Effector CD4-positive, alpha-beta T cell (primary cell): ENCODE measurements at places on chromosomes 16 and 17.

DNA sequence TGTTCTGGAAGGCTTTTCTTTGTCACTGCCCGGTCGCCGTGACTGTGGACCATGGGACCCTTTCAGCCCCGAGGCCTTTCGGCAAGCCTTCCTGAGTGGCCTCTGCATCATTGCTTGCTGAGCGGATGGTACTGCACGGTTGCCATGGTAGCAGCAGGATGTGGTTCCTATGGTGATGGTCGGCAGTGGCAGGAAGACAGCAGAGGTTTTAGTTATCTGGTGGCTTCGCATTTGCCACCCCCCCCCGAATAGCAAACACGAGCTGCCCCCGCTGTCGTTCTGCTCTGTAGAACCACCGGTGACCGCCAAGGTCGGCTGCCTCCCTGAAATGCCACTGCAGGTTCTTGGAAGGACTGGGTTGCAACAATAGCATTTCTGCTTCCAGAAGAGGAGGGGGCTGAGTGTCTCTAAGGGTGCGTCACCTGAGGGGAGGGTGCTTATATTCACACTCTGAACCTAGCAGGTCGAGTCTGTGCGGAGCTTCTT lies 76.6 kb downstream of the CMIP start:
- peak; percentile 61 for DNase-seq

GRCh38 chr17:45241328-45242028 lies 19.8 kb downstream of the FMNL1 start:
- no peak for DNase-seq

- no peak for DNase-seq
Observed at GRCh38 chr16:48535369-48535787, 74.6 kb downstream of the N4BP1 start.

GRCh38 chr16:80208743-80209142 lies 332.1 kb upstream of the DYNLRB2 start:
- DNase-seq: no peak

- DNase-seq: no peak
Observed at GRCh38 chr17:77210331-77210730, 69.6 kb downstream of the SEC14L1 start.

- no peak for DNase-seq
Observed at GRCh38 chr16:66428682-66429251, 1.7 kb downstream of the BEAN1 start.

- DNase-seq: no peak
Observed at GRCh38 chr16:54808890-54809289, 121.8 kb upstream of the IRX5 start.

DNA sequence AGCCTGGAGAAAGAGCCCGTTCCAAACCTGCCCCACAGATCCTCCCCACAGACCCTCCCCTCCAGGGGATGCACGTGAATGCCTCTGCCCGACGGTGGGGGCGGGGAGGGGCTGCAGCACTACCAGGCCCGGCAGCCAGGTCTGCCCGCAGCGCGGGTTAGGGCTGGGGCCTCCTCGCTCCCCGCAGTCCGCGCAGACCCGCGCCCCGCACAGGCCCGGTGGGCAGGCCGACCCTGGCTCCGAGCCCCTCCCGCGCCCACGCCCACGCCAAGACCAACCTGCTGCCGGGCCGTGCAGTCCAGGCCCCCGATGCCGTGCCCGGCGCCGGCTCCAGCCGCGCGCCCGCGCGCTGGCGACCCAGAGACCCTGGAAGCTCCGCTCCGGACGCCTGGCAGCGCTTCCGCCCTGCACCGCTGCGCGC lies at the start of gene RPUSD1:
Gene RPUSD1, minus strand, starts transcription at position 404 of the 421 bp plus-strand sequence. CDS start 644 bp downstream, outside the sequence.
- no peak for DNase-seq

DNA sequence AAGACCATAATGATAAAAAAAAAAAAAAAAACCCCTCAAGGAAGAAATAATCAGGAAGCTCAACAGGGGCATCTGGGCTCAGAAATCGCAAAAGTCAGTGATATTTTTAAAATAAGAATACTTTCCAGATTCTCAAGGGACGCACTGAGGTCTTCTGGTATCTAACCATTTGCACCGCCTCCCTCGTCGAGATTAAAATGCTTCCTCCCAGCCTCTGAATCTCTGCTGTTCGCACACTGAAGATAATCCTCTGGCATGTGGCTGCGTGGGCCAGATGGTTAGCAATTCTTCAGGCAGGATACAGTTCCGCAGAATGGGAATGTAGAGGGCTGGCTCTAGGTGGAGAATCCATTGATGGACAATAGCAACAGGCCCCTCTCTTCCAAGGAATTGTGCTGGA lies 211.7 kb upstream of the CDH5 start:
- DNase-seq: no peak

DNA sequence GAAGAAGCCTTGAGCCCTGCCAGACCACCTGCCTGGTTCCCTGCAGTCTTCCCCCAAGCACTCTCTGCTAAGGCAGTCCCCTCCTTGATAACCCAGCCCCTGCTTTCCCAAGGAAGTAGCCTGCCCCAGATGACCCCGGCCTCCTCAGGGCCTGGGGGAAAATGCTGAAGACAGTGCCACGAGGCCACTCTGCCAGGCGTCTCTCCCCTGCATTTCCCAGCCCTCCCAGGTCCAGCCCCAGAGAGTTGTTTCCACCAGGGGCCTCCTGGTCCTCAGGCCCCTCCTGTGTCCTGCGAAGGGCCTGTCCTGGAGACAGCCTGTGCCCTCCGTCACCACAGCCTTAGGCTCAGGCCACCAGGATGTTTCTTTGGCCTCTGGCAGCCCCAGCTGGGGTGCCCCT lies 96.4 kb downstream of the CCDC182 start:
- DNase-seq: no peak

GRCh38 chr16:8901320-8901861 lies 19.2 kb downstream of the LITAFD start:
- no peak for DNase-seq

DNA sequence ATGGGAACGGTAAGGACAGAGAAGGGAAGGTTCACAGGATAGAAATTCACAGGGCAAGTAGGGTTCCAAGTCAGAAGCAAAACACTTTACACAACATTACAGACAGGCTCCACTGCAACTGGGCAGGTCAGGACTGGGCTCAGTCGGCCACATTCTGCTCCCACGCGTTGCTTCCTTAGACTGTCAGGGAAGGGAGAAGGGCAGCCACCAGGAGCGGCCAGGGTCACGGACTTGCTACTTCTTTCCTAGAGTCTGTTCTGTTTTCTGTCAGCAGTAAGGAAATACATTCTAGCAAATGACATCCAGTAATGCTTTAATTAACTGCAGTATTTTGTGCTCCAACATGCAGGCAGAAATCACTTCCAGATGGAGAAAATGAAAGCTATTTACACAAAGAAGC lies 160.3 kb upstream of the RPH3AL start:
- DNase-seq: no peak

GRCh38 chr16:61590577-61590976 lies 445.7 kb downstream of the CDH8 start:
- no peak for DNase-seq

DNA sequence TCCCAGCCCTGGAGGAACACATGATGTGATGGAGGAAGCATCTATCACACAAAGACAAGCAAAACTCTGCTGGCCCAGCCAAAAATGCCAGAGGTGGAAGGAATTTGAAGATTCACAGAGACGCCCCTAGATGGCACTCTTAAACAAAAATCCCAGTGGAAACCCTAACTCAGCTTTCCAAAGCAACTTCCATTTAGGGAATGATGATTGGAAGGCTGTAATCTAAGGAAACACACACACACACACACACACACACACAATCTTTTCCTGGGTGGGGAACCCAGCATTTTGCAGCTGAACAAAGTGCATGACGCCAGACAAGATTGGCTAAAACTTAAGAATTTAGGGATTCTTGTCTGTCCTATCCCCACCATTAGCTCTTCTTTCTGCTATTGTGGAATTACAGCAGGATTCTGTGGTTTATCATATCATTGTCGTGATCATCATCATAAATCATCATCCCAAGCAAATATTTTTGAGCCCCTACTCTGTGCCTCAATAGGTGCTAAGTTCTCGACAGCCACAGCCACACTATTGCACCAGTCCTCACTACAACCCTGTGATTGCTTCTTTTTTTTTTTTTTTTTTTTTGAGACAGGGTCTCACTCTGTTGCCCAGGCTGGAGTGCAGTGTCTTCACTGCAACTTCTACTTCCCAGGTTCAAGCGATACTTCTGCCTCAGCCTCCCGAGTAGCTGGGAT lies 1.6 kb upstream of the LDAF1 start:
- DNase-seq: no peak

GRCh38 chr16:30951750-30952149 lies 2.9 kb downstream of the ORAI3 start:
- DNase-seq: no peak

DNA sequence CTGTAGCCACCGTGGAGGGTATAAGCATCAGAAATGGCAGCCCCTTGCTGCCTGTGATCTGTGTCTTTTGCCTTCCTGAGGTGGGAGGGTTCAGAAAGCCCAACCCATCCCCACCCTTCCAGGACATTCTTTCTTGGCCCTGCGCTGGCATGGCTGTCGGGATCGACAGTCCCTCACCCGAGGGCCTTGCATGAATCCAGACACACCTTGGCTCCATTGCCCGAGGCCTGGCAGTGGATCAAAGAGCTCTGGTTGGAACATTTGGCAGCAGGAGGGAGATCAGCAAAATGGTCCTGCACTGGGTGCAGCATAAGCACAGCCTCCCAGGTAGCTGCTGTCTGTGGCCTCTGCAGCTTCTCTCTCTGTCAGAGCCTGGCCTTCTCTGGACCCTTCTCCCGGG lies 246.6 kb upstream of the MAF start:
- DNase-seq: no peak

DNA sequence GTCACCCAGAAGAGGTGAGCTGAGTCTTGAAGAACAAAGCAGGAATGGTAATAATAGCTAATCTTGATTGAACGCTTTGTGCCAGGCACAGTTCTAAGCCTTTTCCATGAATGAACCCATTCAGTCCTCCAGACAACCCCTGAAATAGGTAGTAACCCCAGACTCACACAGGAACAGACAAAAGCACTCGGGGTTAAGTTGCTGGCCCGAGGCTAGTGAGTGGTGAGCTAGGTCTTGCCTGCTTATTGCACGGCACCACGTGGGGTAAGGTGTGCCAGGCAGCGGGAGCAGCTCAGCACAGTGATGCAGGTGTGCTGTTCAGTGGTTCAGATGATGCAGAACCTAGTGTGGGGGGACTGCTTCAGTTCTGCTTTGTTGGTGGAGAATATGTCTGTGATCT lies 181.6 kb downstream of the RAB11FIP4 start:
- no peak for DNase-seq

- no peak for DNase-seq
Observed at GRCh38 chr17:37079735-37080134, 131.0 kb downstream of the AATF start.

DNA sequence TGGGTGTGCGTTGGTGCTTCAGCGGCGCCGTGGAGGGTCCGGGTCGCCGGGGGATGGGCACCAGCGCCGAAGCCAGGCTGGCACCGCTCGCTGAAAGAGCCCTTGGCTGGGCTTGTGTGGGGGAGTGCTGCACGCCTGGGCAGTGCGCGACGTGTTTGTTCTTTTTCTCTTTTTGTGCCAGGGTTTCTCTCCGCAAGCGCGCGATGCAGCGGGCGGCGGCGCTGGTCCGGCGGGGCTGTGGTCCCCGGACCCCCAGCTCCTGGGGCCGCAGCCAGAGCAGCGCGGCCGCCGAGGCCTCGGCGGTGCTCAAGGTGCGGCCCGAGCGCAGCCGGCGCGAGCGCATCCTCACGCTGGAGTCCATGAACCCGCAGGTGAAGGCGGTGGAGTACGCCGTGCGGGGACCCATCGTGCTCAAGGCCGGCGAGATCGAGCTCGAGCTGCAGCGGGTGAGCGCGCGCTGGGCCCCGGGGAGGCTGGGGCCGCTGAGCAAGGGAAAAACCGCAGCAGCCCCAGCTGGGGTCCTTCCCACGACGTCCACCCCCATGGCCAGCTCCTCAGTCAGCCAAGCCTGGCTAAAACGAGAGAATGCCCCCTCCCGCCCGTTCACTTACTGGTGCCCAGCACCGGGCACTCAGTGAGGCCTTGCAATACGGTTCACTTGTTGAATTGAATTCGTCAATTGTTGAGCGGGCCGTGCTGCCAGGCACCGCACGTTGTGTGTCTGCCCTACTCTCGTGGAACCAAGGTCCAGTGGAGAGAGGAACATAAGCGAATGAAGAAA lies 541 bp downstream of the GPT2 start:
- no peak for DNase-seq

- DNase-seq: no peak
Observed at GRCh38 chr17:80133626-80133970, 13.3 kb downstream of the EIF4A3 start.

- no peak for DNase-seq
Observed at GRCh38 chr17:44979426-44979995, 11.4 kb upstream of the C1QL1 start.

DNA sequence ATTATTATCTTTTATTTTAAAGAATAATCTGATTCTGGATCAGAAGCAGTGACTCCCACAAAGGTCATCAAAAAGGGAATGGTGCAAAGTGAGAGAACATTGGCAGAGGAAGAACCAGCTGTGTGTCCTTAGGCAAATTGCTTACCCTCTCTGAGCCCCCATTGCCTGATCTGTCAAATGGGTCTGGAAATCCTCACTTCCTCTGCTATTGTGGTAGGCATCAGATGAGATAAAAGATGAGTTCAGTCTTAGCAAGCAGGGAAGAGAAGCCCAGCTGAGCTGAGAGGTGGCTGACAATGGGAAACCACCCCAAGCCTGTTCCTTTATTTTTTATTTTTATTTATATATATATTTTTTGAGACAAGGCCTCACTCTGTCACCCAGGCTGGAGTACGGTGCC lies 24.2 kb upstream of the PLCG2 start:
- DNase-seq: no peak

- DNase-seq: no peak
Observed at GRCh38 chr16:64311241-64311640, 810.6 kb downstream of the CDH11 start.

DNA sequence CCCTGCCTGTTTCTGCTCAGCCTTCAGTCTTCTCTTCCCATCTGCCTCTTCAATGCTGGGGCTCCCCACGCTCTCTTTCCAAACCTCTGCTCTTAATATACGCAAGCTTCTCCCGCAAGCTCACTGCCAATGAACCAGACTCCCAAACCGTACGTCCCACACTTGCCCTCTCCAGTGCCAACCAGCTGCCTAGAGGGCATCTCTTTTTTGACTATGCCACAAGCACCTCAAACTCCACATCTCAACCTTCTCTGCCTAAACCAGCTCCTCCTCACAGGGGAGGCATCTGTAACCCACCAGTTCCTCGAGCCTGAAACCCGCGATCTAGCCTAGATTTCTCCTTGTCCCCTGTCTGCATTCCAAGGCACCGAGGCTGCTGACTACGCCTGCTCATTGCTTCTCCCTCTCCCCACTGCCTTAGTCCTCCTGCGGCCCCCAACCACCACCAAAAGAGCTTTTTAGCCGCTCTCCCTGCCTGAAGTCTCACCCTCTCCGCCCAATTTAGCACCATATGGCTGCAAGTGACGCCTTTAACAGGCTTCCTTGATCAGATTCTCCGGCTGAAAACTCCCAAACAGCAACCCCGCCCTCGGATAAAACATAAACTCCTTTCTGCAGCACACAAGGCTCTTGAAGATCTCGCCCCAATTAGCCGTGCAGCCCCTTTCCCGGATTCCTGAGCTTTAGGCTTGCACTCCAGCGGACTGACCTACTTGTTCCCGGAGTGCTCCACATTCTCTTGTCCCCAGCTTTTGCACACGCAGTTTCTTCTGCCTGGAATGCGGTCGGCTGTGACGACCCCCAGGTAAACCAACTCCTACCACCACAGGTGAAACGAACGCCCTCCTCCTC lies 1.5 kb downstream of the GGA2 start:
- no peak for DNase-seq
